ENCODE measurements at places on chromosomes 16 and 17. TPM values are rescaled to one million over a fixed set of nuclear protein-coding genes. Genes with fewer than 3 reads are reported as not detected.

DNA sequence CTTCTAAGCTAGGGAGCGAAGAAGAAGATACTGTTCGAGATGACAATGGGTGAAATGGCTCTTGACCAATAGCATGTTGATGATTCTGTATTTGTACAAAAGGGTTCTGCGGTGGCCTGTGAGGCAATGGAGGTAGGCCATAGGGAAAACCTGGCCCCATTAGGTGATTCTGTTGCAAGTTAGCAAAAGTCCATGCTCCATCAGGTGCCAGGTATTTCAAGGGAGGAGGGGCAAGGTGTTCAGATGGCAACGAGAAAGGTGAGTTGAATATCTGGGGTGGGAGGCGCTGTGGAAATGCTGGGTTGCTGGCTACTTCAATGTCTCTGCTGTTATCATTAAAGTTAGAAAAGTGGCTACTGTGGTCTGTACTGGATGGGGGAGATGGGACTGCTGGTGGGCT lies 62.8 kb downstream of the CACNG1 start:
- H3K27ac ChIP-seq, result no peak overlapping the region
- no peak overlapping the region for H3K4me3 ChIP-seq
- H3K27me3 ChIP-seq, result no peaks in the 10 kb centered on the region
- H3K36me3 ChIP-seq, result peaks cover 46% of the 10 kb centered on the region
- peaks cover 21% of the 10 kb centered on the region for H3K4me1 ChIP-seq

DNA sequence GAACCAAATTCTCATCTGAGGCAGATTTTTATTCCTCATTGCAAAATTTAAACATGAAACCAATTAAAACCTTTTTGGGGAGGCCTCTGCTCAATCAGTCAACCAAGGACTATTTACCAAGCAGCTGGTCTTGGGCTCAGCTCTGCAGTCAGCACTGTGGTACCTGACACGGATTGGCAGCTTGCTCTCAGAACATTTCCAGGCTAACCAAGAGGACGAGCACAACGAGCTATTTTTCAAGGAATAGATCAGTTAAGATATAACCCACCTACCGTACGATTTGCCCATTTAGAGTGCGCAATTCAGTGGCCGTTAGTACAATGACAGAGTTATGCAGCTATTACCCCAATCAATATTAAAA lies 26.4 kb upstream of the KLHDC4 start:
- no peak overlapping the region for H3K27ac ChIP-seq
- H3K36me3 ChIP-seq, result no peaks in the 10 kb centered on the region
- peaks cover 5% of the 10 kb centered on the region for H3K4me1 ChIP-seq
- peaks cover 6% of the 10 kb centered on the region for H3K27me3 ChIP-seq
- DNase-seq, result no peak

GRCh38 chr16:31064882-31065461 lies 9.1 kb downstream of the ZNF668 start:
- no peak overlapping the region for H3K4me3 ChIP-seq
- H3K27ac ChIP-seq, result peak overlapping the region; percentile 74
- peaks cover 6% of the 10 kb centered on the region for H3K4me1 ChIP-seq

DNA sequence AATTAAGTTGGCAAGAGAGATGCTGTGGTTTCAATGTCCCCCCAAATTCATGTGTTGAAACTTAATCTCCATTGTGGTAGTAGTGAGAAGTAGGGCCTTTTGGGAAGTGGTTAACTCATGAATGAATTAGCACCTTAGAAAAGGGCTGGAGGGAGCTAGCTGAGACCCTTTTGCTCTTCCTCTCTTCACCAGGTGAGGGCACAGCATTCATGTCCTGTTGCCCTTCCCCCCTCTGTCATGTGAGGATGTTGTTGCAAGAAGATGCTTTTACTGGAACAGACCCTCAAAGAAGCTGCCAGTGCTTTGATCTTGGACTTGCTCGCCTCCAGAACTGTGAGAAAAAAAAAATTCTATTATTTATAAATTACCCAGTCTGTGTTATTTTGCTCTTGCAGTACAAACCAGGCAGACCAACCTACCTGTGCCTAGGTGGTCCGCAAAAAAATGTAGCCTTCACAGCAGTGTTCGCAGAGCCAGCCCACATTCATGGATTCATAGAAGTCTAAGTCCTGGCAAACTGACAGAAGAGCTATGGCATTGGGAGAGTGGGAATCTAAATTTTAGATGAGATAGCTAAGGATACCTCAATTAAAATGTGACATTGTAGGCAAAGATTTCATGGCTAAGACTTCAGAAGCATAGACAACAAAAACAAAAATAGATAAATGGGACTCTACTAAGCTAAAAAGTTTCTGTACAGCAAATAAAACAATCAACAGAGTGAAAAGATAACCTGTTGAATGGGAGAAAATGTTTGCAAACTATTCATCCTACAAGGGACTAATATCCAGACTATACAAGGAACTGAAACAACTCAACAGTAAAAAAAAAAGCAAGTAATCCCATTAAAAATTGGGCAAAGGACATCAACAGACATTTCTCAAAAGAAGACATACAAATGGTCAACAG lies 32.0 kb upstream of the ABCA5 start:
- H3K4me1 ChIP-seq, result no peaks in the 10 kb centered on the region
- no peaks in the 10 kb centered on the region for H3K36me3 ChIP-seq
- no peak overlapping the region for H3K27ac ChIP-seq
- no peaks in the 10 kb centered on the region for H3K27me3 ChIP-seq
- DNase-seq, result no peak

DNA sequence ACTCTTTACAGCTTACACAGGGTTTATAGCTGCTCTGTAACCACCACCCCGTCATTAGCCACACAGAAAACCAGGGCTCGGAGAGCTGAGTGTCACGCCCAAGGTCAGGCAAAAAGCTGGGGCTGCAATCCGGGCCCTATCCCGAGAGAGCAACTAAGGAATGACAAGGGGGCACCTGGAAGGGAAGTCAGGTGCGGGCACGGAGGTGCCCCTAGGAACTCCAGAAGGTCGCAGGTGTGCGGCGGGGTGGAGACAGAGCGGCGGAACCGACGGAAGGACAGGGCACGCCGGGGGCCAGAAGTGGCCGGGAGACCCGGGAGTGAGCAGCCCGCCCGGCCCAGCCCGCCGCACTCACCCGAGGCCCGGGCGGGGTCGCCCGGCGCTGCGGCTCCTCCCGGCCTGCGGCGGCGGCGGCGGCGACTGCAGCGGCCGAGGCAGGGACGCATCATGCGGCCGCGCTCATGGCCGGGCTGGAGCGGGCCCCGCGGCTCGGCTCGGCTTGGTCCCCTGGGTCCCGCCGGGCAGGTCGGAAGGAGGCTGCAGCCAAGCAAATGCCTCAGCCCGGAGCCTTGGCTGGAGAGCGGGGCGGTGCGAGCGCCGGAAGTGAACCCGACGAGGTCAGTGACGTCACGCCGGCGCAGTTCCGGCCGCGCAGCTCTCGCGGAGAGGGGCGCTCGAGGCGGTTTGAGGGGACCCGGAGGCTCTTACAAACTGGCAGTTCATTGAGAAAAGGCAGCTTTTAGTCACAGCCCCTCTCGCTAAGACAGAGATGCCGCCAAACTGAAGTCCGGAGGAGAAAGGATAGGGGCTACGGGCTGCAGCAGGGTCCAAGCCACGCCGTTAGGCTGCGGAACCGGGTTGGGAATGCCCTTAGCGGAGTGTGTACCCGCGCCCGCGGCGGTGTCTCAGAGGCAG lies at the start of gene ZDHHC7:
Gene ZDHHC7 (minus strand): TSS at position 605 of the 915 bp plus-strand sequence. CDS start 20,917 bp downstream, outside the sequence.
- H3K36me3 ChIP-seq, result no peaks in the 10 kb centered on the region
- H3K27ac ChIP-seq, result peak within 1 kb of the TSS; percentile 95
- H3K4me1 ChIP-seq, result peaks cover 35% of the 10 kb centered on the region
- no peaks in the 10 kb centered on the region for H3K27me3 ChIP-seq

Gene ANKFN1
- total RNA-seq, result not detected

Gene AGRP
- not detected for total RNA-seq

Data from heart right ventricle (tissue), 16 donors.